ENCODE measurements at places on chromosomes 5 and 9.

GRCh38 chr5:169828385-169828784, 151.9 kb downstream of the INSYN2B start:
- DNase-seq: no peak

DNA sequence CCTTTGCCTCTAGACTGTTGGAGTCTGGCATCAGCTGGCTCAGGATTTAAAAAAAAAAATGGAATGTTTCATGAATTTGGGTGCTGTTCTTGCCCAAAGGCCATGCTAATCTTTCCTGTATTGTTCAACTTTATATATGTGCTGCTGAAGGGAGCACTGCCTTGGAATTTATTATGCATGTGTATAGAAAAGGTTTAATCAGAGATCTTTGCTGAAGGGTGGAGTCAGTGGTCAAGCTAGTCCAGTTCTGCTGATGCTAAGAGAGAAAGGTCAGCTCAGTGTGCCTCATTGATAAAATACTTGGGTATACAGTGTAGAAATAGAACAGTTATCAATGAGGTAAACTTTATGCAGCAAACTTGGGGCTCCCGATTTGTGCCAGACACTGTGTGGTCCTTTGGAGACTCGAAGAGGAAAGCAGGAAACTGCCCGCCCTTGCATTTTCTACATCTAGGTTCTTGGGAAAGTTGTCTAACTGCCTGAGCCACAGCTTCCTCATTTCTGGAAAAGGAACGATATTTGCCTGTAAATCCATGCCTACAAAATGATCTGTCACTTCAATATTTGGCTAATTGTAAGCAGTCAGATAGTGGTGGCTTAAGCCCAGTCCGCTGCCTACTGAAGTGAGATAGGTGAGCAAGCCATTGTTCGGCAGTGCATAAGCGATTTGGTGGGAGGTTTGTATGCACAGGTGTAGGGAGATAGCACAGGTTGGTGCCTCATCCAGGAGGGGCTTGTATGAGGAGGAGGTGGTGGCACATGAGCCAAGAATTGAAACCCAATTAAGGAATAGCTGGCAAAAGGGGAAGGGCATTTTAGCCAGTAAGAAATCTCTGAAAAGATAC, 29.2 kb upstream of the GTF2H2C start:
- DNase-seq: no peak

DNA sequence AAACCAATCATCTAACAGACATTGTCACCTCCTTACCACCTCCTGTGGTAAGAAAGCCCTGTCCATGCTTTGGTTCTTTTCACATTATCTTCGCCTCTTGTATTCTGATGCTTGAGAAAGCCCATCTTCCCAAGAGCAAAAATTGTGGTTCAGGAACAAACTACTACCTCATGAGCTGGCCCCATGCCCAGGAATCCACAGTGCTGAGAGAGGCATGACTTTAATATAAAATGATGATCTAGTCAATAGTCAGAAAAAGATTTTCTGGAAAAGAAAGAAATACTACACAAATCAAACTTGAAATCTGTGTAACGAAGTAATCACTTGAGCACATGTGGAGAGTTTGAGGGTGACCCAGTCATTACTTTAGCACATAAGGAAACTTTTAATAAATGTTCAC, 94.7 kb downstream of the FGF10 start:
- no peak for DNase-seq

- no peak for DNase-seq
These were observed 77.9 kb downstream of the FNBP1 start for GRCh38 chr9:129964901-129965734.

GRCh38 chr5:116448870-116449427, 125.7 kb downstream of the SEMA6A start:
- peak; percentile 8 for DNase-seq

DNA sequence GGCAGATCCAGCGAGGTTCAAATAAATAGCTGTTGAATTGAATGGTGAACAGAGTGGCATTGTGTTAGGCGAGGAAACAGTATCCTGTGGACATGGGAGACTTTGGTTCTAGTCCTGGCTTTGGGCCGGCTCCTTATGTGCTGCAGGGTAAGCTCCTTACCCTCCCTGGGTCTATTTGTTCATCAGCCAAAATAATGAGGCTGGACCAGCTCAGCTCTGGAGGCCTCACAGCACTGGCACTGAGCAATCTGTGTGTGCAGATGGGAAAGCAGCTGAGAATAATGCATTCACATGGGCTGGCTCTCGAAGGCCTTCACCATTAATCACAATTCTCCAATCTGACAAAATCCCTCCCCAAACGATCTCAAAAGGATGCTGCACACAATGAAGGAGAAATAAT, 81.9 kb downstream of the APBA1 start:
- DNase-seq: no peak

DNA sequence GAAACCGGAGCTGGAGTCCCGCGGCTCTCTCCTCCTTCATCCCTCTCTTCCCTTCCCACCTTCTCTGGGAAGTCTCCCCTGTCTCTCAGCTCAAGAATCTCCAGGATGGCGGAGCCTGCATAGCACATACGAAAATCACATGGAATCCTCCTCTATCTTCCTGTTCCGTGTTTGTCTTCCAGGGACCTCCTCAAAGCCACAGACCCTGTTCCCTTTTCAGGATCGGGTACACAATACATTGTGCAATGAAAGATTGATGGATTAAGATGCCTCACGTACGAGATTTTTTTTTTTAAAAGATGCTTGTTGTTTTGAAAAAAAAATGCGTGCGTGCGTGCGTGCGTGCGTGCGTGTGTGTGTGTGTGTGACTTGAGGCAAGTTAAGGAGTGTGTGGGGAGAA, 46.6 kb upstream of the OLFM1 start:
- DNase-seq: no peak

GRCh38 chr5:98679963-98680362, 93.5 kb upstream of the RGMB start:
- no peak for DNase-seq

- no peak for DNase-seq
These were observed 18.9 kb downstream of the TRIP13 start for GRCh38 chr5:911601-912000.

DNA sequence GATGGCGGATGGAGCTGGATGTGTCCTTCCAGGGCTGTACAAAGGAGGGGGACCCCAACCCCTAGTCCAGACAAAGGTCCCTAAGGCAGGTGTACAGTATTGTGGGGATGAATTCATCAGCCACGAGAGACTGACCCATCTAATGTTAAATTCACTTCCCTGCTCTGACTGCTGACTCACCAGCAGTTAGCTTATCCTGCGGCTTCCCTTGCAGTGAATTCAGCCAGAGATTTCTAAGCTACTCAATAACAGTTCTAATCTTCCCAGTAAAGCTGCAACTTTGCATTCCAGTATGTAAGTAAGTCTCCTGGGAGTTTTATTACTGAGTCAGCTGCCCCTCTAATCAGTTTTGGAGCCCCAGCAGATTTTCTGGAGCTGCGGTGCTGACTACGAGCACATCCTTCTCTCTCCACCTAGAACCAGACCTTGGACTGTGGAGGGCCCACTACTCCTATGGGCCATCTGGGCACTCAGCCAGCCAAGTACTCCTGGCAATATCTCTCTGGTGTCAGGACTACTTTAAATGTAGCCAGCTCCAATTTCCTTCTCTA, 16.1 kb downstream of the B4GALT1 start:
- no peak for DNase-seq

DNA sequence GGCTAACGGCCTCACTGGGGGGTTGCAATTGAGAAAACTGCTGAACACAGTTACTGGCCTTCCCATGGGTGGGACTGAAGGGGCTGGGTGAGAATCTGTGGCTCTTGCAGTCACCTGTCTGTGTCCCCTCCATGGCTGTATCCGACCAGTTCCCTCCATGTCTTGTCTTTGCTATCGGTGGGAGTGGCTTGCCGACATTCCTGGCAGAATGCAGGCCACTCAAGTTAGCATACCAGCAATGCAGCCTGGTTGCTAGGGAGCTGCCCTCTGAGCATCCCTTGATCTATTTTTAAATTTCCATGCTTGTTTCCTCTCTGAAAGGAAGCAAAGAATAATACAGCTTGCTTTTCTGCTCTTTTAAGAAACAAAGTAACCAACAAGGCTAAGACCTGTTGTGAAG, 1509.7 kb upstream of the WWC1 start:
- DNase-seq: no peak

DNA sequence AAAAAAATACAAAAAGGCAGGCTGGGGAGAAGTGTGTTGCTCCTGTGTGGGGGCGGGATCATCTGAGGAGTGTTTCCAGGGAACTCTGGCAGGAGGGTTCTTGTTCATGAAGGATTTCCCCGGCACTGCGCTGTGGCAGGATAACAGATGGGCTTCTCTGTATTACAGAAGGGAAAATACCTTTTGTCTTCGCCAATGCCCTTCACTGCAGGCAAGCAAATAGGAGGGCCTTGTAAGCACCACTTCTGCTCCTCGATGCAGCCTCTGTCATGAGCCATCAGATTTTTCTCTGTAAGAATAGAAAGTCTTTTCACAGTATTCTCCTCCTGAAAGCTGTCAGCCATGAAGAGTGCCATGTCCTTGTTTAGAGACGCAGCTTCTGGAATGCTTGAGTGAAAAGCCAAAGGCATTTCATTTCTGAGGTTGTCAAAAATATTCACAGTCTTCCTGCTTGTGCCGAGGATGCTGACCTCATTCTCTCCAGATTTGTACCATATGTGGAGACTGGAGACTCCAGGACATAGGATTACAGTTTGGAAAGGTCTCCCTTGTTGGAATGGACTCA, 294.0 kb downstream of the YTHDC2 start:
- DNase-seq: no peak

GRCh38 chr5:50922942-50923767, 256.7 kb downstream of the PARP8 start:
- no peak for DNase-seq

- DNase-seq: peak; percentile 79
These were observed 134.1 kb downstream of the LURAP1L start for GRCh38 chr9:12908895-12909294.

GRCh38 chr9:14231196-14231990, 82.5 kb downstream of the NFIB start:
- no peak for DNase-seq

DNA sequence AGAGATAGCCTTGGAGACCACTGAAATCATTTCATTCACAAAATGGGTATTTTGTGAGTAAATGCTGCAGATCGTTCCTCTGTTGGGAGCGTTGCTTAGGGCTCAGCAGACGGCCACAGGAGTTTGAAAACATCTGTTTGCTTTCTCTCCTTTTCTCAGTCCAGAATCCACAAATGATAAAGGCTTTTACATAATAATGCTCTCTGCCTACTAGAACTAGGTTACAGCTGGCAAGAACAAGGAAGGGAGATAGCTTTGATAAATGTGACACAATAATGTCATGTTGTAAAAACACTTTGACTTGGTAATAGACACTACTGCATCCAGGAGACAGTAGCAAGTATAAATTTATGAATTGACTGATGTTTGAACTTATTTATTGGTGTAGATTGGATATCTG, 1072.4 kb upstream of the CDH6 start:
- DNase-seq: no peak

DNA sequence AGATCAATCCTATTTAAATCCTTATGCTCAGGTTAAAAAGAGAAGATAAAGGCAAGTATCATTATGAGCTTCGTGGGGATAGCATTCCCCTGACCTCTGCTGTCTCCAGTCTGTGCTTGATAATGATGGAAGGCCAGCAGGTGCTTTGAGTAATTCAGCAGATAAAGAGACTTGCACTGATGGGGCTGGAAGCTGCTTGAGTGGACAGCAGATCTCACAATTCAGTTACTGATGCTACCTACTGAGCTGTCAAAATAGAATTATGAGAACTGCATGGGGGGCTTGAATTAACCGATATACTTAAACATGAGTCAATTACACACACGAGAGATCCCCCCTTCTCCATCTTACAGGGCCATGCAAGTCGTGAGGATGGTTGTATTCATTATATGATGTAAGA, 107.7 kb upstream of the GPR151 start:
- no peak for DNase-seq

- DNase-seq: no peak
These were observed 59.4 kb upstream of the SIMC1 start for GRCh38 chr5:176178789-176179188.

- DNase-seq: no peak
These were observed 11.8 kb downstream of the HK3 start for GRCh38 chr5:176887252-176887849.

GRCh38 chr9:124264823-124265233, 7.1 kb downstream of the NEK6 start:
- peak; percentile 88 for DNase-seq

GRCh38 chr5:90909940-90910339, 351.3 kb downstream of the ADGRV1 start:
- DNase-seq: no peak

DNA sequence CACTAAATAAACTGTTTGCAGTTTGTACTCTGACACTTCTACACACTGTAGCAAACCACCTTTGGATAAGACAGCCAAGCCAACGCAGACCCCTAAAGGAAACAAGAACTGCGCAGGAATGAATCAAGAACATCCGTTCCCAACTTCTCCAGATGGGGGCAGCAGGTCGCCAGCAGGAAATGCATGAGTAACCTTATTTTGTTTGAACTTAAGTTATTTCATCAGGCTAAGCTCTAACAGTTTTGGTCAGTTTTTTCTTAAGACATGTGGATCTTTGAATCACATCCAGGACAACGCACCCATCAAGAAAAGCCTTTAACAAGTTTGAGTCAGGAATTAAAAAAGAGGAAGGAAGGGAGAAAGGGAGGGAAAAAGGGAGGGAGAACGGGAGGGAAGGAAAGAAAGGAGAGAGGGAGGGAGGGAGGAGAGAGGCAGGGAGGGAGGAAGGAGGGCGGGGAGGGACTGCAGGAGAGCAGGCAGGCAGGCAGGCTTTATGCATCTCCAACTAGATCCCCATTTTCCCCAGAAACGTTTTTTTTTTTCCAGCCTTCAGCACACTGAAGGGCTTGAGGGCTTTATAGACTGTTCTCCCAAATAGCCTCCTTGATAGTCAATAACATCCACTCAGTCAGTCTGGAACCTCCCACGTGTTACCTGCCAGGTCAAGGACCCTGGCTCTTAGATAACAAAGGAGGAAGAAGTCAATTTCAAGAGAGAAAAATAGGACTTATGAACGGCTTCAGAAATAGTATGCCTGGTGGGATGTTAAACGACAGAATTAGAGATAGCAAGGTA, 22.2 kb downstream of the BHMT start:
- peak; percentile 70 for DNase-seq

- peak; percentile 78 for DNase-seq
These were observed 4.6 kb upstream of the SLC25A48 start for GRCh38 chr5:135829681-135830383.

- DNase-seq: no peak
These were observed 174.2 kb downstream of the CACNA1B start for GRCh38 chr9:138051586-138052321.

DNA sequence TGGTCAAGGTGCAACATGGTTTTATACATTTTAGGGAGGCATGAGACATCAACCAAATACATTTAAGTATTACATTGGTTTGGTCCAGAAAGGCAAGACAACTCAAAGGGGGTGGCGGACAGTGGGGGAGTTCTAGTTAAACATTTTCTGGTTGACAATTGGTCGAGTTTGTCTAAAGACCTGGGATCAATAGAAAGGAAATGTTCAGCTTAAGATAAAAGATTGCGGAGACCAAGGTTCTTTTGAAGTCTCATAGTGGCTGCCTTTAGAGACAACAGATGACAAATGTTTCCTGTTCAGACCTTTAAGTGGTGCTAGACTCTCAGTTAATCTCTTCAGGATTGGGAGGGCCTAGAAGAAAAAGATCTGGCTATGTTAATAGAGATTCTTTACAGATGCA, 47.7 kb upstream of the TTC39B start:
- DNase-seq: no peak

GRCh38 chr5:141958113-141958512, at the start of gene PCDH12:
TSS of gene PCDH12 (minus strand) at chr5:141958202. CDS start at chr5:141957851, 351 bp downstream.
- DNase-seq: no peak

GRCh38 chr9:136502940-136503550, 20.2 kb upstream of the SEC16A start:
- DNase-seq: no peak

- DNase-seq: no peak
These were observed 161.6 kb downstream of the NR3C1 start for GRCh38 chr5:143241892-143242291.

GRCh38 chr5:18202164-18202563, 567.9 kb downstream of the TAF11L14 start:
- DNase-seq: no peak
